ENCODE measurements at places on chromosomes 13 and 19. TPM values are rescaled to one million over a fixed set of nuclear protein-coding genes. Genes with fewer than 3 reads are reported as not detected.

Gene CAMSAP3
- 0.04 TPM for total RNA-seq

Gene RGCC
- not detected for total RNA-seq

Gene KLK5
- not detected for total RNA-seq

Gene ATP4A
- not detected for total RNA-seq

Gene KLK14
- total RNA-seq = not detected

Gene SULT2A1
- total RNA-seq = not detected

DNA sequence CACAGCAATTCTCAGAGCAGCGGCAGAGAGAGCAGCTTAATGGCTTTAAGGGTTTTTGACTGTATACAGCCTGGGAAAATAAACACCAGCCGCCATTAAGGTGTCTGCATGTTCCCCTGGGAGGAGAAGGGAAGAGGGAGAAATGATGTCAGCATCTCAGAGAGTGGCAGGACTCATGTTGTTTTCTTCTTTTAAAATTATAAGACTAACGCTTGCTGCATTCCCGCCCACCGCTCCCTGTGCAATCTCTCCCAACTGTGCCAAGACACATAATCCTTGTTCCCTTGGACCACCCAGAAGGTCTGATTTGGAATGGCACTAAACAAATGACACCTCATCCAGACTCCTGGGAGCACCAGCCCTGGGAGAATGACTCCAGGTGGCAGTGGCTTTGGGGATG, 27.7 kb upstream of the FAM216B start:
- H3K36me3 ChIP-seq = no peaks in the 10 kb centered on the region
- DNase-seq = peak; percentile 32
- no peaks in the 10 kb centered on the region for H3K27me3 ChIP-seq
- no peaks in the 10 kb centered on the region for H3K4me1 ChIP-seq
- H3K27ac ChIP-seq = no peak overlapping the region

- no peaks in the 10 kb centered on the region for H3K4me1 ChIP-seq
- H3K4me3 ChIP-seq = no peak overlapping the region
- DNase-seq = no peak
- H3K27me3 ChIP-seq = no peaks in the 10 kb centered on the region
- H3K36me3 ChIP-seq = no peaks in the 10 kb centered on the region
Measured at GRCh38 chr13:81726037-81726726, 1385.3 kb upstream of the SPRY2 start.

DNA sequence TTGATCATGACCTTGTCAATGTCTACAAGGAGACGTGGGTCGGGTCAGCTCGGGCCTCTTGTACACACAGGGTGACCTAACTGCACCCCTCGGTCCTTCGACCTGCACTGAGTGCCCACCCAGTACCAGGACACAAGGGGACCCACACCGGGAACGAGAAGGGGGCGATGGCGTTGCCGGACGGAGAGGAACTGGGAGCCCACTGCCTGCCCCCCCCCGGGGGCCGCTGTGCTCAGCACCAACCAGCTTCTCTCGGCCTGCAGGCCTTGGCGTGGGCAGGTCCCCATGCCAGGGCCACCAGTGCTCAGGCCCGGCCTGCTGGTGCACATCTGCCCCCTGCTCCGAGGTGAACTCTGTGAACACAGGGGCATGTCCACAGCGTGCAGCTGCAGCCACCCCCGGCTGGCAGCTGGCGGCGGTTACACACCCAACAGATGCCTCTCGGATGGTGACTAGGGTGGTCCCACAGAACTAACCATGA, 14.1 kb downstream of the CFD start:
- no peaks in the 10 kb centered on the region for H3K27me3 ChIP-seq
- no peak overlapping the region for H3K27ac ChIP-seq
- H3K36me3 ChIP-seq = peaks cover 7% of the 10 kb centered on the region
- no peaks in the 10 kb centered on the region for H3K4me1 ChIP-seq
- H3K4me3 ChIP-seq = no peak overlapping the region

- no peaks in the 10 kb centered on the region for H3K36me3 ChIP-seq
- no peak for DNase-seq
- H3K4me3 ChIP-seq = no peak overlapping the region
- H3K4me1 ChIP-seq = peaks cover 7% of the 10 kb centered on the region
- H3K27ac ChIP-seq = no peak overlapping the region
Measured at GRCh38 chr13:85277748-85278147, 521.5 kb downstream of the SLITRK6 start.

DNA sequence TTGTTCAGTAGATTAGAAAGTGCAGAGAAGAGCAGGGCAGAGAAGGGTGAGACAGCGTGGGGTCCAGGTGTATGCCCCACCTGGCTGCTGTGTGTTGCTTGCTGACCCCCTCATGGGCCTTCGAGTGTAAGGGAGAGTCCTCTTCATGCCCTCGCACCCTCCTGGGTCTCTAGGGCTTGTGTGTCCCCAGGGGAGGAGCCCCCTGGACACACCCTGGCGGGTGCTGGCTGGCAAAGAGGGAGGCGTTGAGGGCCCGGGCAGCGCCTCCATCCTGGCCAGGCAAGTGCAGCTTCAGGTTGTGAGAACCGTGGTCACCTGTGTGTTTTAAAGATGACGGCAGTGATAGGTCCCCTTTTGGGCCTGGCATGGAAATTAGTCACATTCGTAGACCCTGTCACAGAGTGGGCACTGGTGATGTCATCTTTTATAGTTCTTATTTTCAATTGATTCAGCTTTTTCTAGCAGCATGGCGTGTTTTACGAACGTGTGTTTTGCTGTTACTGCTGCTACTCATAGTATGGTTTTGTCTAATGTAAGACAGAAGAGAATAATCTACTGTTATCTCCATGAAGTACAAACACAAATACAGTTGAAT, 18.7 kb downstream of the TFDP1 start:
- H3K4me3 ChIP-seq = no peak overlapping the region
- H3K4me1 ChIP-seq = no peaks in the 10 kb centered on the region
- H3K27ac ChIP-seq = no peak overlapping the region
- DNase-seq = no peak
- H3K27me3 ChIP-seq = no peaks in the 10 kb centered on the region

DNA sequence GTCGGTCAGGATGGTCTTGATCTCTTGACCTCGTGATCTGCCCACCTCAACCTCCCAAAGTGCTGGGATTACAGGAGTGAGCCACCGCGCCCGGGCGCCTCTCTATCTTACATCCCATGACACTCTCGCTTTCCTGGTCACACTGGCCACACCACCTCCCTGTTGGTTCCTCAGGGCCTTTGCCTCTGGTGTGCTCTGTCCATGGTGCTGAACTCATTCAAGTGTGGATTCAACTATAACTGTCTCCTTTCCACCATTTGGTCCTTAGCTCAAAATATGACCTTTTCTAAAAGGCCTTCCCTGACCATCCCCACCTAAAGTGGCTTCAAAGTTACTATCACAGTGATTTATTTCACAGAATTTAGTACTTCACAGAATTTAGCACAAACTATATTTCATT, 3.7 kb upstream of the SMIM17 start:
- H3K4me3 ChIP-seq = no peak overlapping the region
- no peak overlapping the region for H3K27ac ChIP-seq
- H3K36me3 ChIP-seq = no peaks in the 10 kb centered on the region

DNA sequence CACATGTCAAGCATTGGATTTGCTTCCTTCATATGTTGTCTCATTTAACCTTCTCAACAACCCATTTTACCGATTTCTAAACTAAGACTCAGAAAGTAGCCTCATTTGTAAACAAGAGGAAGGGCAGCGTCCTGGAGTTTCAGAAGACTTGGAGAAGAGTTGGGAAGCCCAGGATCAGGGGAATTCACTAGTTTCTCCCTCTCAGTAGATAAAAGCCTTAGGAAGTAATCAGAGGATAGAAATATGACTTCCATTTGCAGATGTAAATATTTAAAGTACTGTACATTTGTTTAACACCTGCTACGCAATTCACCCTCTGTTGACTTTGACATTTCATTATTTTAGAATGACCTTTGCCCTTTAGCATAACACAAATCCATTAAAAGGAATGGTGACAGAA, 216.4 kb downstream of the DCT start:
- no peak overlapping the region for H3K4me3 ChIP-seq
- no peaks in the 10 kb centered on the region for H3K27me3 ChIP-seq
- H3K4me1 ChIP-seq = no peaks in the 10 kb centered on the region
- DNase-seq = no peak
- H3K27ac ChIP-seq = no peak overlapping the region

- H3K36me3 ChIP-seq = peaks cover 12% of the 10 kb centered on the region
- H3K27me3 ChIP-seq = no peaks in the 10 kb centered on the region
- no peak overlapping the region for H3K4me3 ChIP-seq
- H3K4me1 ChIP-seq = peaks cover 42% of the 10 kb centered on the region
- H3K27ac ChIP-seq = peak overlapping the region; percentile 71
Measured at GRCh38 chr19:13076787-13077186, 25.9 kb downstream of the LYL1 start.

- no peaks in the 10 kb centered on the region for H3K36me3 ChIP-seq
- H3K27ac ChIP-seq = no peak overlapping the region
- H3K27me3 ChIP-seq = no peaks in the 10 kb centered on the region
- H3K4me3 ChIP-seq = no peak overlapping the region
- peaks cover 22% of the 10 kb centered on the region for H3K4me1 ChIP-seq
Measured at GRCh38 chr13:53064731-53065130, 36.1 kb downstream of the OLFM4 start.

DNA sequence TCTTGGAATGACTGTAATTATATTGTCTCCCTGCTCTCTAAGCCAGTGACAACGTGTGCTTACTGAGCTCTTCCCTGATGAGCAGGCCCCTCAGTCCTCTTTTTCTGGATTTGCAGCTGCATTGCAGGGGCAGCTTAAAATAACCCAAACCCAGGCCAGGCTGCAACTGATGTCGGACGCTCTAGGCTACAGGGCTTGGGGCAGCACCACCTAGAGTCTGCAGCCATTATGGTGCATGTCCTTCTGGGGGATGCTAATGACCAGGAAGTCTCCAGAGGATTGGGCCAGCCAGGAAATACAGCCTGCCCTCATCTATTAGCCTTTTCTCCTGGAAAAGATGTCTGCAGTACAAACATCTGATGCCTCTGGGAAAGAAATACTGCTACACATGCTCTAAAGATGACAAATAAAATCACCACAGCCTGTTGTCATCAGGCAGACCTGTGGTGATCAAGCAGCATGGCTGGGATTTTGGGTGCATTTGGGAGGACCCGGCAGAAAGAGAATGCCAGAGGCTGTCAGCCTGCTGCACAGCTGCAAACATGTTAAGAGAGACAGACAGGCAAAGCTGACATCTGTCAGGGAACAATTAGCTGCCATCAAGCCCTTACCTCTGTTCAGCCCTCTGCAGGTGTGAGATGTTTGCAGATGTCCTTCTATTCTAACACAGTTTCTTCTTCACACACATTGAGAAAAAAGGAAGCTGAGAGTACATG, 51.8 kb downstream of the CCDC70 start:
- H3K36me3 ChIP-seq = no peaks in the 10 kb centered on the region
- DNase-seq = no peak
